ENCODE measurements at places on chromosomes 13 and 19.

- DNase-seq = no peak
These were observed 3.8 kb upstream of the RETN start for GRCh38 chr19:7665076-7665475.

- no peak for DNase-seq
These were observed 68.2 kb downstream of the RASL11A start for GRCh38 chr13:27338816-27339215.

GRCh38 chr13:32179708-32180107 lies 135.5 kb downstream of the ZAR1L start:
- no peak for DNase-seq

DNA sequence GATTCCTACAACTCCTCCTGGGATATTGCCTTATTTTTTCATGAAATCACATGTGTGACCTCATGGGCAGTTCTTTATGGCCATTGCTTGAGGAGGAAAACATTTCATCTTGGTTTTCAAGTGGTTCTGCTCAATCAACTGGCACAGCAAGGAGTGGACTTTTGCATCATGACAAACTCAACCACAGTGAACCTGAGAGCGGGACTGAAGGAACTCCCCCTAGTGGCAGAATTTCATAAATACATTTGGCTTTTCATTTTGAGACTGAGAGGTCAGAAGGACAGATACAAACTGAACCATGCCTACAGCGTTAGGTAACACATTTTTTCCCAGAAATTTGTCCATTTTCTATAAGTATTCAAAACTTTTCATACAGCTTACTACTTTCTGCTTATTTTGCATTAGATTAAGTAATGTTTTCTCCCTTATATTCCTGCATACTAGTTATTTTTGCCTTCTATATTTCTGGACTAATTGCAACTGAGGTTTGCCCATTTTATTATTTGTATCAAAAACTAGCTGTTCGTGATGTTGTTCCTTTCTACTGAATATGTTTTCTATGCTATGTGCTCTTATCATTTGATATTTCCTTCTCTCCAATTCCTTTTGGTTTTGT lies 13.4 kb upstream of the SIGLEC12 start:
- no peak for DNase-seq

DNA sequence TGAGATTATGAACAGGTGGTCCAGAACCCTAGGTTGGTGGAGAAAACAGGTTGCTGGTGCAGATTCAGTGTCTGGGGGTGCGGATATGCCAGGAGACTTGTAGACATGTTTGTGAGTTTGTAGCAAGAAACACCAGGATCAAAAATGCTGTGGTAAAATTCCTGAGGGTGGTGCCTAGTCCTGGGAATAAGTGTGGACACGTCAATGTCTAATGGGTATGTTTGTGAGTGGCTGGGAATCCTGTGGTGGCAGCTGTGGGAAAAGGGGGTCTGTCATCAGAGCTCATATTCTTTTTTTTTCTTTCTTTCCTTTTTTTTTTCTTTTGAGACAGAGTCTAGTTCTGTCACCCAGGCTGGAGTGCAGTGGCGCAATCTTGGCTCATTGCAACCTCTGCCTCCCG lies 7.2 kb downstream of the ZNF708 start:
- no peak for DNase-seq

DNA sequence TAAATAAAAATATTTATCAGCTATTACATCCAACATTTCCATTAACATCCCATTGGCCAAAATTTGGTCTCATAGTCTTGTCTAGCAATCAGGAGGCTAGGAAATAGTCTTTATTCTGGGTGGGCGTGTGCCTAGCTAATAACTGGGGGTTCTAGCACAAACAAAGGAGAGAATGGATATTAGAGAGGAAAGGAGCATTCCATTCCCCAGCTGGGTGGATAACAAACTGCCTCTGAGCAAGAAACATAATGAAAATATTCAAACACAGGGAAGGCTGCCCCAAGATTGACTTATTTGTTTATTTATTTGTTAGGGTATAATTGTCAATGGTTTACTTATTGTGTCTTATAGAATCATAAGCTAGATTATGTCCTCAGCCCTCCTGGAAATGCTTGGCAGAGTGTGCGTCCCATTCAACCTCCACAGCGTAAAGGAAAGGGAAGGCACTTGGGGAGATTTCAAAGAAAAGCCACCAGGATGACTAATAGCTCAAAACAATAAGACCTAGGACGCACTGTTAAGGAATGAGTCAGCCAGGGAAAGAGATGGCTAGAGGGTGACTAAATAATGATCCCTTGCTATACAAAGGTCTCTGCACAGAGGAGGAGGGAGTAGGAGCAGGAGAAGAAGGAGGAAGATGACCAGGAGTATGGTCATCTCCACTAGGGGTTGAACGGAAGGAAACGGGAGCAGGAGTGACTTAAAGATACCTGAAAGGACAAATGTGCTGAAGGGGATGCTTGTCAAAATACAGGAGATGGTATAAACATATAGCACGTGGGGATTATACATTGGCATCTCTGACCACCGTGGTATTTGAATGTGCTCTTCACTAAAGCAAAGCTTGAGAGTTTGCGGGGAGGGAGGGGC lies 23.5 kb upstream of the USP12 start:
- DNase-seq = no peak

GRCh38 chr19:17784201-17785008 lies 10.5 kb upstream of the B3GNT3 start:
- DNase-seq = peak; percentile 37

GRCh38 chr19:41018736-41019290 lies 27.7 kb downstream of the CYP2B6 start:
- DNase-seq = no peak

DNA sequence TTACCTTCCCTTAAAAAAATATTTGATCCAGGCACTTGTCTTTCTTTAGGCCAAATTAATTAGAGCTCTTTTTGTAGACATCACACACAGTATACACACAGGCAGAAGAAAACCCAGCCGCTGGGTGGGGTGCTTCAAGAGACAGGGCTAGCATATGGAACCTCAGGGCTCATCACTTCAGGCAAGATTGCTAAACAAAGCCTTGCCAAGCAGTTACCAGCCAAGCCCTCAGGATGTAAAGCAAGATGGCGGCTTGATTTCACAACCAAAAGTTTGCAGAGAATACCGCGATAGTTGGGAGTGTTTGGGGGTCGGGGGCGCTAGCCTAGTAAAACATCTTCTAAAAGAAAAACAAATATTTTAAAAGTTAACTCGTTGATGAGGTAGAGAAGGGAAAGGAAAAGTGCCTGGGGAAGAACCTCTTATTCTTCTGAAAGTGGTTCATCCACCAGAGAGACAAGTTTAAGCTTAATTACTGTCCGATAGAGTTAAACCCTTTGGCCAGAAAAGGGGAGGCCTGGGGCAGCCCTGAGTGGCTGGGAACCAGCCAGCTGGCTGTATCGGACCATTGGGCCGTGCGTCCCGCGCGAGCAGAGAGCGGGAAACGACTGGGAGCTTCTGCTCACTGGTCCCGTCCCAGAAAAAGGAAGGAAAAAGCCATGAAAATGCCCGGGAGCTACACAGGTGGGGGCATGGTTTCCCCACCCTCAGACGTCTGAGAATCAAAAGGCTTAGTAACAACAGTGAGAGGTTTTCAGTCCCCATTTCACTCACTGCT lies 254.9 kb upstream of the PCDH20 start:
- no peak for DNase-seq

DNA sequence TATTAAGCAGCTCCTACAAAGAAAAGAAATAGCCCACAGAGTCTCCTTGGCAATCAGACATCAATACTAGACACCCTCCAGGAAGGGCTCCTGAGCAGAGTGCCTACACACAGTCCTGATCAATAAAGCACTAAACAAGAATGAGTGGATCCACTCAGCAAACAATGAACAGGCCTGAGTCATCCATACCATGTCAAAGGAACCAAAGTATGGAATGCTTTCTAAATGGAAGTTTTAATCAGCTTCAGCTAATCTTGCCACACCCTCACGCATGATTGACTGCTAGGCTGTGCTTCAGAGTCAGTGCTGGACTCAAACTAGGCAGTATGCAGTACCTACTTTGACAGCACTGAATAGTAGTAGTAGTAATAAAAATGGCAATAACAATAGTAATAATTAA lies 392.7 kb upstream of the HTR2A start:
- no peak for DNase-seq

- no peak for DNase-seq
These were observed 12.5 kb downstream of the EPN1 start for GRCh38 chr19:55687281-55688201.

DNA sequence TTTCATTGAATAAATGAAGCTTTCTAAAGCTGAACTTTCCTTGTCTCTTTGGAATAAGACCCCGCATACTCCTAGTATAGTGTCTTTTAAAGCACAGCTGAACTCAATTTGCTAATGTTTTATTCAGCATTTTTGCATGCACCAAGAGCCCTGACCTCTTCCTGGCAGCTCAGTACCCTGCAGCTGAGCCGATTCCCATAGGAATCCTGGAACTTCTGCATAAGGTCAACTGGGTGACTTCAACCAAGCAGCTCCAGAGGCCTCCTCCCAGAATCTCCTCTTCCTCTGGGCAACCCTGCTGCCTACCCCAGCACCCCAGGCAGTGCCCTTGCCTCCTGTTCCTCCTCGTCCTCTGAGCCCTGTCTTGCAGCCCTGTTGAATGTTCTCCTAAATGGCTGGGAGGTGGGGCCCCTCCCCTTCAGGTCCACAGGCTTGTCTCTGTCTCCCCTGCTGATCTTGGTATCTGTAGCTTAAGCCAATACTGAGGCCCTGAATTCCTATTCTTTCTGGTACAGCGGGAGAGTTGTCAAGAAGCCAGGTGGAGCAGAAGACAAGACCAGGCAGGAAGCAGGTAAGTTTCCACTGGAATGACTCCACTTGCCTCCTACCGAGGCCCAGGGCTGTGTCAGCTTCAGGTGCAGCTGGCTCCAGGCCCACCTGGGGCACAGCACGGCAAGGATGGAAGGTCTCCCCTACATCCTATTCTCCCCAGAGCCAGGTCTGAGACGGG lies 23.6 kb upstream of the CCDC124 start:
- DNase-seq = no peak

- no peak for DNase-seq
These were observed 5.9 kb downstream of the PRR36 start for GRCh38 chr19:7868326-7868670.

DNA sequence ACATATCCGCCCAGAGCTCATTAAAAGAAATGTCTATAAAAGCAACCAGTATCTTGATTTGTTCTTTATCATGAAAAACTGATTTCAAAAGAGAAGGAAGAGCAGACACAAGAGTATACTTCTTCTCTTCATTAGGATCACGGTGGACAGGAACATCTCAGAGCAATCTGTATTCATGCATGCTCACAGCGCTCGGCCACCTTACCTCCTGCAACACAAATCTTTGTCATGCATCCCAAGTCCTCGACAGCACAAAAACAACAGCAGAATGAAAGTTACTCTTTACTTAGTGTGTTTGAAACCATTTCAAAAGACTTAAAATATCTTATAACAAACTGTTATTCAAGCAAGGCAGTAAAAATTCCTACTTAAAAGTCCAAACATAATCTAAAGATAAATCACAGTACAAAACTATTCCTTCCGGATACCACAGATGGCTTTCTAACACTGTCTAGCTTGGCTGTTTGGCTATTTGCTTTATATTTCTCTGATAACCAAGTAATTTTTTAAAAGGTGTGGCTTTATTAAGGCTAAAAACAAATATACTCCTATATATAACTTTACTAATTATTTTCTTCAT lies 174.5 kb downstream of the TBC1D4 start:
- no peak for DNase-seq

DNA sequence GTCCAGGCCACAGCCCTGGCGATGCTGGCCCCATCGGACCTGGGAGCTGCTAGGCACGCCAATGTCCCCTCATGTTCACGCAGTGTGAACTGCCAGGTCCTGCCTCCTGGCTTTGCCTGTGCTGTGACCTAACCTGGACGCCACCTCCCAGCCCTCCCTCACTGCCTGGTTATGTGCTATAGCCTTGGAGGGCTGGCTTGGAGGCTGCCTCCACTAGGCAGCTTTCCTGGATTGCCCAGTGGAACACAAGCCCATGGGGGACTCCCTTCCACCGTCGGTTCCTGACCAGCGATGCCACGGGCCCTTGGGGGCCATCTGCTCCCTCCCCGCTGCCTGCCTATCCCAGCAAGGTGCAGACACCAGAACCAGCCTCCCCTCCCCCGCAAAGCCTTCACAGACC lies 15.2 kb upstream of the UQCR11 start:
- no peak for DNase-seq

- no peak for DNase-seq
These were observed at the start of gene FOXA3 for GRCh38 chr19:45863840-45864628. Gene FOXA3, plus strand, starts transcription at chr19:45864326. Its CDS starts 131 bp downstream, at chr19:45864457.
